ENCODE measurements at places on chromosomes 12 and 14.

GRCh38 chr12:89384050-89384758 is 31.9 kb upstream of the DUSP6 start:
- DNase-seq: no peak

DNA sequence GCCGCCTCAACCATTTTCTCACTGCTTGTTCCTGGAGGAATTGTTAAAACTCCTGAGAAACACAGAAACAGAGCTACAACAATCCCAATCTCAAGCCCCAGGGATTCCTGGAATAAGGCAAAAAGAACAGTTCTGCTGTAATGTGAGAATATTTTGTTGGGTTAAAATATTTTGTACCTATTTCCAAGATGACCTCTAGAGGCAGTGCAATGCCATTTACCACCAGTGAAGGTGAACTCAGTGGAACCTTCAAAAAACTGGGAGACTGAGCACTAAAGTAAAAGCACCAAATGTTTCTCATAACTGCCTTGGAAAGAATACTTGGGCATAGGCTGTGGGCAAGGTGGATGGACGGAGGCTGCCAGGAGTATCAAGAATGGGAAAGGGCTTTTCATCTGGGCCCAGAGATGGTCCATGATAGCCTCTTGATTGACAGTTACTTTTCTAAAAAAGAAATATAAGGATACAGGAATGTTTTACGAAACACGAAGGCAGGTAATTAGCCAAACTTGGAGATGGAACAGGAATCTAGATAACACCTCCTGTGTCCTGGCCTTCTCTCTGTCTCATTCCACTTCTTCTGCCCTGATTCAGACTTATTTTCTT is 334.0 kb upstream of the FLRT2 start:
- no peak for DNase-seq

DNA sequence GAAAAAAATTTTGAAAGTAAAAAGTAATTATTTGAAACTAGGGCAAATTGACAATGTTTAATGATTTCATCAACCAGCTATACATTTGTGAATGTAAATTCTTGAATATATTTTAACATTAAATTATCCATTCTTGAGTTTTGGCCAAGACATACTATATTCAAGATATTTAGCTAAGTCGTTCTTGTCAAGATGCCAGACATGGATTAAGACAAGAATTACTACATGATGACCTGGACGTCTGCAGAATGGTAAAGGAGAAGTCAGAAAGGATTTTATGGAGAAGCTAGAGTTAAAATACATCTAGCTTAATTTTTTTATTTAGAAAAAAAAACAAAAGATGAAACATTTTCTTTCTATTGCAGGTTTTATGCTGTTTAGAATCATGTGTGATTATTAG is 255.8 kb downstream of the TMTC2 start:
- no peak for DNase-seq

DNA sequence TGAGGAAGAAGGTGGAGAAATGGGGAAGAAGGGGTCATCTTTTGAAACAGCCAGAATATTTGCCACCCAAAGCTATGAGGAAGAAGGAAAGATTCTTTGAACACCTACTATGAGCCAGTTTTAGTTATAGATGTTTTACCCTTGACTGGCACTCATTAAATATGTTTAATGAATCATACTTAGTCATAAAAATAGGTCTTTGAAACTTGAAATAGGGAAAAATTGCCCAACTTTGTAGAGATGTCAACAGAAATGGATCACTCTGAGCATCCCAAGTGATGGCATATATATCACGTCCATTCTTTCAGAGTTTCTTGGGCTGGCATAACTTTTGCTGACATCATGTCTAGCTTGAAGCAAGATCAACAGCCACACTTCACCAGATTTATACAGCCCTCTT is 263.5 kb downstream of the RPAP3 start:
- DNase-seq: no peak

GRCh38 chr14:69207435-69208041 is 16.2 kb downstream of the EXD2 start:
- no peak for DNase-seq

- peak; percentile 25 for DNase-seq
Observed at GRCh38 chr14:88129306-88130056, 124.5 kb downstream of the GPR65 start.

- DNase-seq: no peak
Observed at GRCh38 chr12:108712165-108712924, 19.0 kb downstream of the CORO1C start.

DNA sequence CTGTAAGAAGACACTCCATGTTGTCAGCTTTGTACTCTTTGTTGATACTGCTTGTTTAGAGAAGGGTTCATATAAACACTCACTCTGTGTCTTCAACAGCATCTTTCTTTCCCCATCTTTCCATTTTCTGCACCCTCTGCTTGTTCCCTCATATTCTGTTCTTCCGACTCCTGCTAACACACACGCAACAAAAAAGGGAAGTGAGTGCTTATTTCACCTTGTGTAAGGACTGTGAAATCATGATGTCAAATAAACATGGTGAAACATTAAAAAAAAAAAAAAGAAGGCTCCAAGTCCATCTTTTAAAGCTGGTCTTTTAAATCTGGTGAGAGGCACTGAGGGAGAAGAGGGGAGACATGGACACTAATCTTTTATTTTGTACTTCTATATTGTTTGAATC is 145.4 kb downstream of the RPAP3 start:
- DNase-seq: no peak

DNA sequence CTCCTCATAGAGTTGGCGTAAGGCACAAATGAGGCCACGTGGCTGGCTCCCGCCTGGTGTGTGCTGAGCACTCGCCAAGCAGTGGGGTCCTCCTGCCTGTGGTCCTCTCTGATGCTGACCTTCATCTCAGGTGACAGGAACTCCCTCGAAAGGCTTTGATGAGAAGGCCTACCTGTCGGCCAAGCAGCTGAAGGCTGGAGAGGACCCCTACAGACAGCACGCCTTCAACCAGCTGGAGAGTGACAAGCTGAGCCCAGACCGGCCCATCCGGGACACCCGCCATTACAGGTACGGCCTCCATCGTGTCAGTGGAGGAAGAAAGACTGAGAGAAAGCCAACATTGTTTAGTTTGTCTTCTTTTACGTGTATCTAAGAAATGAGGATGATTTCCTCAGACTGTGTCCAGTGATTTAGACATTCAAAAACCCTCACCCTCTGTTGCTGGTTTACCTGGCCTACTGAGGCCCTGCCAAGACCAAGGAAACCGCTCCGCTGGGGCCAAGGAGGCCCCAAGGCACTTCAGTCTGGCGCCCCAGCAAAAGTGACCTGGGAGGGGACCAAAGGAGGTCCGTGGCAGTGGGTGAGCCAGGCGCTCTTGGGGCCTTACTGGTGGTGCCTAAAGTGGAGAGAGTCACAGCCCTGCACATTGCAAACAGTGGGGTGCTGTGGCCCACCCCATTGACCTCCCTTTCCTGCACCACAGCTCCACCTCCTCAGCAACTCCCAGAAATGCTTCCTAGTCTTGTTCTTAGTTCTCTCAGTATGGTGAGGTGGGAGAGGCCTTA is 60.8 kb downstream of the GALNT16 start:
- peak; percentile 13 for DNase-seq

- no peak for DNase-seq
Observed at GRCh38 chr14:49975276-49975675, 82.4 kb downstream of the ARF6 start.

DNA sequence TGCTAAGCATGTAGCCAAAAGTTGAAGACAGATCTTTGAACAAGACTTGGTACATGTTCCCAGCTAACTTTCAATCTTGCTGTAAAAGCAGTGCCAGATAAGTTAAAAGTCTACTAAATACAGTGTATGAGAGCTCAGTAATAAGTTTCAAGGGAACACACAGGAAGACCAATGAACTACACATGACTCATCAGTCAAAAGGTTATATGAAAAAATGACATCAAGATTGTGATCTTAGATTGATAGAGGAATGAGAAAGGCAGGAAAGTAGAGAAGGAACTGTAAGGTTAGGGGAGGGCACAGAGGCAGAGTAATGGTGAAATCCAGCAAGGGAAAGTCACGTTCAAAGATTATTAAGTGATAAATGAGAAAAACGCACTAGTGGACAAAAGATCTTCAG is 249.9 kb upstream of the FLRT2 start:
- DNase-seq: no peak

- no peak for DNase-seq
Observed at GRCh38 chr12:59472273-59472672, 123.6 kb upstream of the SLC16A7 start.

- no peak for DNase-seq
Observed at GRCh38 chr12:105861227-105861626, 277.5 kb downstream of the NUAK1 start.

GRCh38 chr14:77301103-77301502 is 19.6 kb downstream of the POMT2 start:
- peak; percentile 40 for DNase-seq

DNA sequence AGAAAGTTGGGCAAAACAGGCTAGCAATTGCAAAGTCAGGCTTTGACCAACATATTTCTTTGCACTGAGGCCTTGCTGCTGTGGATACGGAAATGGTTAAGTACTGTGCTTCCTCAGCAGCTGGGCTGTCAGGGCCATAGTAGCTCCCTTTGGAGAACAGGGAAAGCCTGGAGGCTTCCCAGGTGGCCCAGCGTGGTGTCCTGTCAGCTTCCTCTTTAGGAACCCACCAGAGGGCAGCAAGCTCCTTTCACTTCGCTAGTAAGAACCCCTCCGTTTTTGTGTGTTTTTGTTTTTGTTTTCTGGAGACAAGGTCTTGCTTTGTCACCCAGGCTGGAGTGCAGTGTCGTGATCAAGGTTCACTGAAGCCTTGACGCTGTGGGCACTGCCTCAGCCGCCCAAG is 1.7 kb upstream of the CFAP251 start:
- no peak for DNase-seq

GRCh38 chr12:58296863-58297262 is 355.5 kb downstream of the ATP23 start:
- DNase-seq: no peak

DNA sequence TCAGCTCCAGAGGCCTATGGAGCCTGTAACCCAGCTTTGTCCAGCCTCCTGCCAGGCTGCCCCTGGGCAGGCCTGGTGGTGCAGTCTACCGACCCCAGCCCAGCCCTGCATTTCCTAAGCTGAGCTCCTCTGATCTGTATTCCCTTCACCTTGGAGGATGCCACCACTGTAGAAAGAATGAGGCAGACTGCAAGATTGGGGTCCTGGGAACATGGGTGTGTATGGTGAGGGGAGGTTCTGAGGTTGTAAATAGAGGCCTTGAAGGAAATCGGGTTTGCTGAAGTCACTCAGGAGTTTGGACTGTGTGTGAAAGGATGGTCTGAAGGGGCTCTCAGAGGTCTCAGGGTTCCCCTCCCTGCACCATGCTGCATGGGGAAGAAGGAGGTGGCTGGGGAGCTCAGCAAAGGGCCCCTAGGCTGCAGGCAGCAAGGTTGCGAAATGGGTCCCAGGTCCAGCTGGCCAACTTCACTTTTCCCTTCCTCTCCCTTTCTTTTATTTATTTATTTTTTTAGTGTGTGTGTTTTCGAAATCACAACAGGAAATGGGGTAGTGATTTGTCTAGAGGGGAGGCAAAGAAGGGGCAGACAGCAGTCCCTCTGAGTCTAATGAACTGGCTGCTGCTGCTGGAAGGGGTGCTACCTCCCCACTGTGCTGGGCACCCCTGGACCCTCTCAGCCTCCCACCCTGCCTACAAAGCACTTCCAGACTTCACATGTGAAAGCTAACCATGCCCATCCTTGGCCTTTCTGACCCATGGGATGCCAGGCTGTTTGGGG is 1.2 kb upstream of the LRP1-AS start:
- no peak for DNase-seq

GRCh38 chr12:127108360-127109215 is 1158.4 kb upstream of the TMEM132C start:
- DNase-seq: no peak

DNA sequence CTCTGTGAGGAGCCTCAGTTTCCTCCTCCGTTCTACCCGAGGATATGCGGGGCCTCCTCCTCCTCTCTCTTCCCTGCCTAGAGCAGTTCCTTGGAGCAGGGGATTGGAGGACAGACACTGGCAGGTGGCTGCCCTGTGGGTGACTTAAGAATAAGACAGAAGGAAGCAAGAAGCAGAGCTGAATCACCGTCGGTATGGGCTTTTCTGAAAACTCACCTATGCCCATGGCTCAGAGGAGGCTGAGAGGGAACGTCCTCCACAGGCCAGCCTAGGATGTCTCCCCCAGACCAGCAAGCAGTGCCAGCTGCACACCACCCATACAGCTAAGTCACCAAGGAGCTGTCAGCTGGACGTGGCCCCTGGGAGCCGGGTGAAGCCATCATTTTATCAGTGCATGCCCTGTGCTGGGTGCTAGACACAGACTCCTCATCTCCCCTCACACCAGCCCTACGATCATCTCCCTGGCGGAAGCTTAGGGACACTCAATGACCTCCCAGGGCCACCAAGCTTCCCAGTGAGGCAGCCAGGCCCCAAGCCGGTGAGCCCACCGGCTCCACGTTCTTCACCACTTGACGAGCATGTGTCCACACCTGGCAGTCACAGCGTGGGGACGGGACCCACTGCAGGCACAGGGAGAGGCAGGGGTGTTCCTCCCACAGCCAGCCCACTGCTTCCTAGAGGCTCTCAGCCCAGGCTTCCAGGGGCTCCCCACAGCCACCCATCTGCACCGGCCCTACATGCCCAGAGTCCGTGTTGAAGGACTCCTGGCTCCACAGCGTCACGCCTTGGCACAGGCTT is 21.4 kb downstream of the ITPK1 start:
- no peak for DNase-seq

DNA sequence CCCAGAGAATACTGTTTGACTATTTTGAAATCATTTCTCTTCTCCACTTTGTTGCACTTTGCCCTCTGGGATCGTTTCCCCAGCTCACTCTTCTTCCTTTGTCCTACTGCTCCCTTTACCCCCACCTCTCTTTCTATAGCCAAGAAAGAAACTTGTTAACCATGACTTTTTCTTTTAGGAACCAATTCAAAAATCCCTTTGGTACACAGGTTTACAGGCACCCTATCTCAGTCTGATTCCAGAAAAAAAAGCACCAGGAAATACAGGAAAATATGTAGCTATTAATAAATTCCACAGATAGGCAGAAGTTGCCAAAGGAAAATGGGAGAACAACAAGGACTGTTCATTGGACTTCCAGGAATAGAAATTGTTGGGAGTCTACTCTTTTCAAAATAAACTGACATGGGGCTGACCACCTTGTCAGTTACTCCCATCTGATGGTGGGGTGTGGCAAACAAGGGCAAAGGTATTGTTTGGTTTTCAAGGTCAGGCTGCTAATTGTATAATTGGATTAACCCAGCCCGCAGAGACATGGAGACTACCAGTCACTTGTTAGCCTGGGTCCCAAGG is 82.4 kb downstream of the CRADD start:
- DNase-seq: no peak

GRCh38 chr14:66884149-66884548 is 305.1 kb upstream of the GARIN2 start:
- DNase-seq: no peak

DNA sequence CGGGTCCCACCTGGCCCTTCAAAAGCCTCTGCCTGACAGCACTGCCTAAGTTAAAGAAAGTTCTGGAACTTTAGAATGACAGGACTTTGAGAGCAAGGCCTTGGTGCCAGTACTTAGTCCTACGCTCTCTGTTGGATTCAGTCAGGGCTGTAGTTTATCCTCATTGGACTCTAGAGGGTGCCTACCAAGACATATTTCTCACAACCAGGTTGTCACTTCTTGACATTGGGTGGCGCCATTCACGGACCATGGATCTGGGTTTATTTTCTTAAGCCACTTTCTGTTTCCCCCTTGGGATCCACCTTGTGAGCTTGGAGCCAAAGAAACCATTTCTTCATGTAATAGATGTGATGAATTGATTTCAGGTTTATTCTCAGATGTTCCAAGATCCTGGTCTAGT is 787.0 kb upstream of the TBX3 start:
- DNase-seq: no peak

Data from CD4-positive, alpha-beta T cell treated with Interleukin-15 for 1 hour (primary cell).